ENCODE measurements at places on chromosomes 3 and 15.

DNA sequence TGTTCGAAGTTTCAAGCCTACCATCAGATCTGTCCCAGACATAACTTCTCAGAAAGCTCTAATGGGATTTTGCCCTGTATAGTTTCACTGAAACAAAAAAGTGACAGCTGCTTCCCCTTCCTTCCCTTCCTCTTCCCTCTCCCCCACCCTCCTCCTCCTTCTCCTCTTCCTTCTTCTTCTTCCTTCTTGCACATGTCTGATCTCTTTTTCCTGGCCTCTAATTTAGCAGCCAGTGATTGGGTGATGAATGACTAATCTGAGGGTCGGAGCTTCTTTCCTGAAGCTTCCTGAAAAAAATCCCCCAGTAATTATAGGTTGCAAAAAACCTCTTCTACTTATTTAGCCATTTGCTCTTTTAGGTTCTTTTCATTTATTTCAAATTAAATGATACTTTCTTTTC is 168.7 kb downstream of the POTEB3 start:
- DNase-seq = no peak

- DNase-seq = no peak
These were observed 510.5 kb downstream of the NSUN3 start for GRCh38 chr3:94573337-94573736.

DNA sequence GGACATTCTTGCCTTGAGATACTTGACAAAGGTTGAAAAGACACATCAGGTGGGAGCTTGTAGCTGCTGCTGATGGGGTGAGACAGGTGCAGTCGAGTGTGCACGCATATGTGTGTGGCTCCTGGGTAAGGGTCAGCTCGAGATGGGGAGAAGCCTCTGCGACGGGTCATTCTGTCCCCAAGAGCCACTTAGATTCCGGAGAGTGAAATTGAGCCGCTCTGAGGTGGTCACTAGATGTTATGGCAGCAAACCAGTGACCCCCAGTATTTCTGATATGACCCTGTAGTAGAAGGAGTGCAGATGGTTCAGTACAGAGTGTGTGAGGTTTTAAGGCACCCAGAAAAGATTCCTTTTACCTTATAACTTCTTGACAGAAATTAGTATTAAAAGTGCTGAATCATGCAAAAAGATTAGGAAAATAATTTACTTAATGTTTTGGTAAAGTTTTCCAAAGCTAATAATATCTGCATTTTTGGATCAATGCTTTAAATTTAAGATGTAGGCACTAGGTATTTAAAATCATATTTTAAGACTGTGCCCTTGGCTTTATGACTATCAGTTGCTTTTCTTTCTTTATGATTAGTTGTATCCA is 241.9 kb upstream of the TOPAZ1 start:
- DNase-seq = no peak

- DNase-seq = no peak
These were observed 91.1 kb upstream of the RNF7 start for GRCh38 chr3:141646760-141647561.

DNA sequence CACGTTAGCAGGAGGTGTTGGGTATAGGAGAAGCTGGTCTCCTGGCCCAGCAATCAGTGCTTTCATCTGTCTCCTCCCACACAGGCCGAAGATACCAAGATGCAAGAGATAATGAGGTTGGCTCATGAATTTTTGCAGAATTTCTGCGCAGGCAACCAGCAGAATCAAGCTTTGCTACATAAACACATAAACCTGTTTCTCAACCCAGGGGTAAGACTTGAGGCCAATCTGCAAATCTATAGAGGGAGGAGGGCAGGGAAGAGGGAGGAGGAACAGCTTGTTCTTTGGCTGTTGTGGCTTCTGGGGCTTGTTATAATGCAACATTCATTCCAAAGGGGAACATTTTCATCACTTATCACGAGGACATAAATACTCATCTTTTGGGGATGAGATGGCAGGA is 195.3 kb downstream of the ITPR1 start:
- no peak for DNase-seq

- DNase-seq = no peak
These were observed 310.7 kb downstream of the RBMS3 start for GRCh38 chr3:29591579-29591978.

GRCh38 chr15:83200589-83200988 is 7.0 kb downstream of the HDGFL3 start:
- no peak for DNase-seq

DNA sequence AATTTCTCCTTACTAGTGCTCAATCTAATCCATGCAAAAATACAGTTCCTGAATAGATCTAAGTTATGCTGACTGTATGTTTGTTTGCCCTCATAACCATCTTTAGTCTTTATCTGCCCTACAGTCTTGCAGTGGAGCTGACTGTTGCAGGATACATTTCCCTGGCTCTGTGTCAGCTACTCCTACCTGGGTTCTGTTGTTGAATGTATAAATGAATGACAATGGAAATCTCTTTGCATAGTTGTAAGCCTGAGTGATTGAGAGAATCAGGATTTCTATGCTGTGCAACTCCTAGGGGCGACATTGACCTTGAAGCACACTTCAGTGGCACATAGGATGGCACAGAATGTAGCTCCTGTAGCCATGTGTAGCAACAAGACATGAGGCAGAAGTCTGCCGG is 16.0 kb upstream of the ZBBX start:
- no peak for DNase-seq

- DNase-seq = no peak
These were observed 21.5 kb upstream of the SMAD6 start for GRCh38 chr15:66680502-66680901.

DNA sequence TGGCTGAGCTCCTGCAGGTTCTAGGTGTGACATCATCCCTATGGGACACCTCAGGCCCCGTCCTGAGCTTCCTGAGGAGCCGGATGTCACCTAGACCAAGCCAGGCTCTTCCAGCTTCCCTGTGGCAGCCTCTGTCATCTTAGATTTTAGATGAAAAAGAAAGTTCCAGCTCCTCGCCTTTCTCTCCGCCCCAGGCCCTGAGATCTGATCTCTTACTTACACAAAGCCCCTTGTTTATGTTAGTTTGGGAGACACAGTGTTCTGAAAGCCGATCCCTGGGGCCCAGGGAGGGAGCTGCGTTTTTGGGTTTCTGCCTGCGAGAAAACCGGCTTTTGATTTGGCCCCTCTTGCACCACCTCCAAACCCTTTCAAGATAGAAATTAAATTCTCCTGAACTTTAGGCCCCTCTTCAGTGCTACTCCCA is 40.2 kb upstream of the FAM107A start:
- DNase-seq = no peak

- no peak for DNase-seq
These were observed 559.6 kb upstream of the MDFIC2 start for GRCh38 chr3:70871909-70872656.

DNA sequence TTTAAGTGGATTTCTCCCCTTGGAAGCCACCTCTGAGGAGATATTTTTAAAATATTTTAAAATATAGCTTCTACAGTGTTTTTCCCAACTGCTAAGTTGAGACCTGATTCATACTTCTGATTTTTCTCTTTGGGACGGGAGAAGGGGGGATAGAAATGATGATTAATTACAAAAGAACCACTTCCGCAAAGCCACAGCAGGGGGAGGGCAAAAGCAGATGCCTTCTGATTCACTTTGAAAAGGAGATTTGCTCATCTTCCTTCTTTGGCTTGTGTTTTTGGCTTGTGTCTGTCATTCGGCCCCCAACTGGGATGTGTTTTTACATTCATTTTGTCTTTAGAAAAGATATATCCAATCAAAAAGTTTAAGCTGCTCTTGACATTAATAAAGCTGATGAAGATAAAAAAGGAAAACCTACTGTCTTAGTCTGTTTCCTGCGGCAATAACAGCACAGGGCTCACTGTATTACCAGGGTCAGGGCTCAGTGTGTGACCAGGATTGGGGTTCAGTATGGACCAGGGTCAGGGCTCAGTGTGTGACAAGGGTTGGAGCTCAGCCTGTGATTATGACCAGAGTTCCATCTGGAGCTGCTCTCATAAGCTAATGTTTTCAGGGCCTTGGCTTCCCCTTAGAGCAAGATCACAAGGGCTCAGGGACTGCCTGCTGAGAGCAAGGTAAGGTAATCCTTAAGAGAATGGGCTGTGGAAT is 223.2 kb downstream of the MTHFS start:
- DNase-seq = no peak

GRCh38 chr15:25731411-25731810 is 131.7 kb downstream of the ATP10A start:
- no peak for DNase-seq

DNA sequence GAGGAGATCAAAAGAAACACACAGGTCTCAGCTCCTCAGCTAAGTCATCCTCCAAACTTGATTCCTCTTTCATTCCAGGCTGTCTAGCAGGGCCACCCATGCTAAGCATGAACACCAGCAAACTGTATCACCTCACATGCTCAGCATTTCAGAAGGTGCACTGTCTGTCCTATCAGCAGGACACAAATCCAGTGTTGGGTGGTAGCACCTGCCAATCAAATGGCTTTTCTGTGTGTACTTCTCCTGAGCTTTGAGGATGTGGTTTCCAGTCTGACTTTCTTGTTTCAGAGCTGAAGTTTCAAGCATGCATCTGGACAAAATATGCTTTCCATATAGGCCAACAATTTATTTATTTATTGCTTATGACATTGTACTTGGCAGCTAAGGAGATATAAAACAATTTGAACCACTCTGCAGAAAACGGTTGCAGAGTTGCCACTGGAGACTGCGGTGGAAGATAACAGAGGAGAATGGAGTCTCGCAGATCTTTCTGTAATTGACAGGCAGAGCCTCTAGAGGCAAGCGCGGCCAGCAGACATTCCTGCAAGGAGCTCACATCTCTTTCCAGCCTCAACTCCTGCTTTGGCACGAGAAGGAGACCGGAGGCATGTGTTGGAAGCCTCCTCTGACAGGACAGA is 167.1 kb upstream of the WNT5A start:
- no peak for DNase-seq

- no peak for DNase-seq
These were observed 147.4 kb downstream of the TJP1 start for GRCh38 chr15:29674661-29675533.

DNA sequence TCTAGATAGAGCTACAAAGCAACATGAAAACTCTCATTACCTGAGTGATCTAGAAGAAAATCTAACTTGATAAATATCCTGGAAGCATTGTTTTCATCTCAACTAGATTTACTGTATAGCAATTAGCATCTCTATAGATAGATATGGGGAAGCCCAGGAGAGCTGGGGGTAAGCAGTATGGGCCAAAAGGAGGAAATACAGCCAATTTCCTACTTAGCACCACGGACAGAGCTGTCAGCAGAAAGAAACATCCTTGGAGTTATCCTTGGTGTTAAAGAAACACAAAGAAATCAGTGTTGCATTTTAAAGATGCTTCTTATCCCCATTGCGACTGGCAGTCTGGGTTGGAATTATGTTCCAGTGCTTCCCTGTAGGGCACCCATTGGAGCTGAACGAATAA is 126.2 kb downstream of the TIGIT start:
- no peak for DNase-seq

DNA sequence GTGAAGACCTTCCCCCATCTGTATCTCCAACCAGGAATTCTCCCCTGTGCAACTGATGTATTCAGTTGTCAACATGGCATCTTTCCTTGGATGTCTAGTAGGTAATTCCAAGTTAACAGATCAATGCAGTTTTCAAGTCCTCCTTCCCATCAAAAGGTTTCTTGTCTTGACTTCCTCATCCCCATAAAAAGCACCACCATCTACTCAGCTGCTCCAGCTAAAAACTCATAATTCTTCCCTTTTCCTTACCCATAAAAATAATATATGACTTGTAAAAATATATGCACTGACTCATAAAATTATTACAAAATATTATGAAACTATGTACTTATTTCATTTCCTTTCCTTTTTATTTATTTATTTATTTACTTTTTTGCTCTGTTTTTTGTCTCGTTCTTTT is 5.0 kb upstream of the CAND2 start:
- no peak for DNase-seq

DNA sequence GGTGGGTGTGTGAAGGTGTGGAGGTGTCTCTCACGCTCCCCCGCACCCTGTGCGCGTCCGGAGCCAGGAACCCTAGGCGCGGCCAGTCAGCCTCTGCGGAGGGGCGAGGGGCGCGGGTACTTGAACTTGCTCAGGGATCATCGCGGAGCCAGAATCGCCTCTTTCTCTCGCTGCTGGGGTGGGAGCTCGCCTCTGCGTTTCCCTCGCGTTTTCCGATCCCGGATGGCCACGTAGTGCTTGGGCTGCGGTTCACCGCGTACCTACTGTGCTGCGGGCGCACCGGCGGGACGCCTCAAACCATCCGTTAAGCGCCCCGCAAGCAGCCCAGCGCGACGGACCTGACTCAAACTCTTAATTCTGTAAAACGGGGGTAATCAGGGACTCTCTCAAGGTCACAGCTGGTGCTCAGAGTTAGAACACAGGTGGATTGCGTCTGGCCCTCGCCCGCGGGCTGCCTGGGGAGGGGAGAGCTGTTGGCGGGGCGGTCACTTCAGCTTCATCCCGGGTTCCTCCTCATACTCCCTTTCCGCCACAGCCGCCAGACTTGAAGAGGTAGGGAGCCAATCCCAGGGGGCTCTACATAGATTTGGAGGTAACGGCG is 686 bp downstream of the MYRIP start:
- no peak for DNase-seq

Data from stimulated activated CD8-positive, alpha-beta memory T cell treated with anti-CD3 and anti-CD28 coated beads, Interleukin-4, amount 100 ng/mL, for 4 hours (primary cell).